Glutamatergic neuron (in vitro differentiated cells): ENCODE measurements at places on chromosomes 2 and 18.
A peak's percentile ranks its signal among the peaks of the same experiment; 100 is the strongest.

DNA sequence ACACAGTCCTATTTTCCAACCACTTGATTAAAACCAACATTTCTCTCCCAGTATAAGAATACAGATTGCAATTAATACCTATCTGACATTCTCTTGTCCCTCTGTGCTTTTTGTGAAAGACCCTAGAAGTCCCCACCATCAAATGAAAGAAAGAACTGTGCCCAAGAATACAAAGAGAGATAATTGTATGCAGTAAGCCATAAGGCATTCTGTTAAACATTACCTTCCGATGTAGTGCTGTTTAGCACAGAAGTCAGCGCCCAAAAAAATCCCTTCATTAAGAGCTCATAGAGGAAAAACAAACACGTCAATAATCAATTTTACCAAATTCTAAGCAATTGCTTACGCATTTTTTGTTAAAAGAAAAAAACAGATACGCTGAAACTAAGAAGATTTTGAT, 41.1 kb downstream of the ZNF516 start:
- no peak for DNase-seq

- DNase-seq: no peak
Measured at GRCh38 chr18:79013869-79014268, 34.3 kb downstream of the SALL3 start.

- DNase-seq: peak; percentile 82
Measured at GRCh38 chr2:100260712-100261620, 61.3 kb downstream of the LONRF2 start.

DNA sequence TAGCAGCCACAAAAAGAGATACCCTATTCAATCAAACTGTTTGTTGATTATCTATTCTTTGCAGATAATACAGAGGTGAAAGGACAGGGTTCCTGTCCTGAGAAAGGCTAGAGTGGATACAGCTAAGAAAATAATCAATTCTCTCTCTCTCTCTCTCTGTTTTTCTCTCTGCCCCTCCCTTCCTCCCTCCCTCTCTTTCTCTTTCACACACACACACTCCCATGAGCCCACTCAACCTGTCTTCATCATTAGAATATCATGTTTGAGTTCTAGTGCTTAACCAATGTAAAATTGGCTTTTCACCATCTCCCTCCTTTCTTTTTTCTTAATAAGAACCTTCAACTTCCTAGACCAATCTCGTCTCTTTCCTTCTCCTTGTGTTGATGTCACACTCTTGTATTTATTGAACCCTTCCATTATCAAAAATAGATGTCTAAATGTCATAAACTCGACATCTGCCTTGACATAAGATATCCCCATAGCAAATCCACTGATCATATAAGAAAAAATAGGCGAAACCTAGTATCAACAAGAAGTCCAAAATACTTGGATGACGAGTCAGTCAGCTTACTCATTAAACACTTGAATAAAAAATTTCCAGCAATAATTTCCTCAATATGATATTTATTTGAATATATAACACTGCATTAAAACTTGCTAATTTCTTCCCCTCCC, 42.8 kb upstream of the CYTIP start:
- DNase-seq: no peak

- no peak for DNase-seq
Measured at GRCh38 chr2:29165362-29166241, 50.4 kb downstream of the CLIP4 start.
